ENCODE measurements at places on chromosomes 1 and 21. TPM values are rescaled to one million over a fixed set of nuclear protein-coding genes. Genes with fewer than 3 reads are reported as not detected.

Gene IQCC
- total RNA-seq: 0.86 TPM

Gene KLHDC7A
- total RNA-seq: not detected

Gene C1orf116
- under 0.01 TPM for total RNA-seq

Gene SLC1A7
- under 0.01 TPM for total RNA-seq

Gene S100A3
- total RNA-seq: 20.3 TPM

Gene BATF3
- total RNA-seq: 3.9 TPM

Gene HSD3B1
- total RNA-seq: not detected

Gene CFHR3
- total RNA-seq: not detected

Gene TEDDM1
- total RNA-seq: not detected

Gene VSIG8
- not detected for total RNA-seq

Gene FASLG
- total RNA-seq: not detected

Gene FMO2
- 1.7 TPM for total RNA-seq

Gene TNNT2
- 3.5 TPM for total RNA-seq

Gene MIXL1
- total RNA-seq: not detected

Gene LRRN2
- under 0.01 TPM for total RNA-seq

Gene PTPRU
- 6.9 TPM for total RNA-seq

Gene TRIM17
- total RNA-seq: 0.43 TPM

Gene TAS1R3
- total RNA-seq: under 0.01 TPM

Gene NPHS2
- not detected for total RNA-seq

Gene PRAMEF18
- not detected for total RNA-seq

Gene PODN
- total RNA-seq: 8.7 TPM

Gene CD247
- total RNA-seq: not detected

Gene KCNE1
- under 0.01 TPM for total RNA-seq

Gene FMOD
- 0.86 TPM for total RNA-seq

Gene VHLL
- total RNA-seq: 0.32 TPM

Gene SPATA46
- total RNA-seq: not detected

Gene CYYR1
- total RNA-seq: not detected

Gene OLFML3
- total RNA-seq: 134 TPM

Gene SH2D5
- total RNA-seq: 3.9 TPM

Gene ANKRD13C
- 34.5 TPM for total RNA-seq

Gene NOL9
- 39.3 TPM for total RNA-seq

Gene SLC16A4
- total RNA-seq: 73.4 TPM

Gene ZNF683
- total RNA-seq: not detected

Gene TEKT2
- not detected for total RNA-seq

Gene GOLT1A
- total RNA-seq: not detected

Gene METTL25B
- 12.5 TPM for total RNA-seq

Gene PADI1
- total RNA-seq: 0.43 TPM

Gene F5
- not detected for total RNA-seq

Gene ESPN
- not detected for total RNA-seq

Gene AMY1B
- total RNA-seq: not detected

Gene LRP8
- total RNA-seq: 27.6 TPM

Gene PITHD1
- total RNA-seq: 25.4 TPM

Gene IGFN1
- total RNA-seq: under 0.01 TPM

Gene GSTM5
- total RNA-seq: 5.8 TPM

Gene KCNQ4
- under 0.01 TPM for total RNA-seq

Gene MAPKAPK2
- total RNA-seq: 45.3 TPM

Gene TMEM125
- total RNA-seq: not detected

Gene EFNA3
- 0.43 TPM for total RNA-seq

Gene SESN2
- total RNA-seq: 13.4 TPM

Gene DNAI4
- 9.9 TPM for total RNA-seq

Gene CFAP298
- 20.3 TPM for total RNA-seq

Gene SERTAD4
- 31.1 TPM for total RNA-seq

Gene CHODL
- under 0.01 TPM for total RNA-seq

Gene BEND5
- not detected for total RNA-seq

Gene DNAJC8
- total RNA-seq: 68.0 TPM

Gene SH2D1B
- not detected for total RNA-seq

Gene HMCN1
- 5.2 TPM for total RNA-seq

Gene BNIPL
- total RNA-seq: under 0.01 TPM

Gene ABCG1
- total RNA-seq: 0.43 TPM

Gene TSSK3
- total RNA-seq: 0.86 TPM
